ENCODE measurements at places on chromosomes 12 and 14.
A peak's percentile ranks its signal among the peaks of the same experiment; 100 is the strongest.

- peak; percentile 29 for DNase-seq
Measured at GRCh38 chr12:76303365-76303764, 44.9 kb downstream of the BBS10 start.

GRCh38 chr12:65597527-65597926, 226.8 kb upstream of the HMGA2 start:
- DNase-seq = no peak

DNA sequence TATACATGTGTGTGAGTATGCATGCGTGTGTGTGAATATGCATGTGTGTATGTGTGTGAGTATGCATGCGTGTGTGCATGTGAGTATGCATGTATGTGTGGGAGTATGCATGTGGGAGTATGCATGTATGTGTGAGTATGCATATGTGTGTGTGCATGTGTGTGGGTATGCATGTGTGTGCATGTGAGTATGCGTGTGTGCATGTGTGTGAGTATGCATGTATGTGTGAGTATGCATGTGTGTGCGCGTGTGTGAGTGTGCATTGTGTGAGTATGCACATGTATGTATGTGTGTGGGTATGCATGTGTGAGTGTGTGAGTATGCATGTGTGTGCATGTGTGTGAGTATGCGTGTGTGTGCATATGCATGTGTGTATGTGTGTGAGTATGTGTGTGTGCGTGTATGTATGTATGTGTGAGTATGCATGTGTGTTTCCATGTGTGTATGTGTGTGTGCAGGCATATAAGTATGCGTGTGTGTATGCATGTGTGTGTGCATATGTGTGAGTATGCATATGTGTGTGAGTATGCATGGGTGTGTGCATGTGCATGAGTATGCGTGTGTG, 97.9 kb upstream of the MED13L start:
- DNase-seq = no peak

DNA sequence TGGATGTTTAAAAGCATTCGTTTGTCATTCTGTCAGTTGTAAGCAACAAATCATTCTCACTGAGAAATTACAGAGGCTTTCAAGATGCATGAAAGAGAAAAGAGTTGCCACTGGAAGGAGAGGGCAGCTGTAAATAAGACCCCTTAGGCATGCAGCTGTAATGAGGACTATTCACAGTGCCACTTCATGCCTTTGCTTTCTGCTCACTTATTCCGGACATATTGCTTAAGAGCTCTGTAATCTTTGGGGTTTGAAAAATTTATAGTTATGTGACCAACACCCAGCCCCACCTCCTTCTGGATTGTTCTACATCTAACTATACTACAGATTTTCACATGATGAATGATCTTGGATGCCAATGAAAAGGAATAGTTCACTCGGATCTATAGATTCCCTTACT, 194.8 kb upstream of the DCN start:
- DNase-seq = no peak

- DNase-seq = no peak
Measured at GRCh38 chr12:92253301-92253700, 107.7 kb upstream of the BTG1 start.

DNA sequence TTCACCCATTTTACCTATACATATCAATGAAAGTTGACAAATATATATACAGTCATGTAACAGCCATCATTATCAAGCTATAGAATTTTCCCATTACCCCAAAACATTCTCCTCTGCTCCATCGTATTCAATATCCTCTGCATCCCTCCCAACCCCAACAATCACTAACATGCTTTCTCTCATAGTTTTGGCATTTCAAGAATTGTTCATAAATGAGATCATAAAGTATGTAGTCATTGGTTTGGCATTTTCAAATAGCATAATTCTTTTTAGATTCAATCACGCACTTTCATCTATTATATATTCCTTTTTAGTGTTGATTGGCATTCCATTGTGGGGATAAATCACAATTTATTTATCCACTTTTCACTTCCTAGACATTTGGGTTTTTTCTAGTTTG, 866.0 kb upstream of the TMEM132C start:
- DNase-seq = peak; percentile 87

DNA sequence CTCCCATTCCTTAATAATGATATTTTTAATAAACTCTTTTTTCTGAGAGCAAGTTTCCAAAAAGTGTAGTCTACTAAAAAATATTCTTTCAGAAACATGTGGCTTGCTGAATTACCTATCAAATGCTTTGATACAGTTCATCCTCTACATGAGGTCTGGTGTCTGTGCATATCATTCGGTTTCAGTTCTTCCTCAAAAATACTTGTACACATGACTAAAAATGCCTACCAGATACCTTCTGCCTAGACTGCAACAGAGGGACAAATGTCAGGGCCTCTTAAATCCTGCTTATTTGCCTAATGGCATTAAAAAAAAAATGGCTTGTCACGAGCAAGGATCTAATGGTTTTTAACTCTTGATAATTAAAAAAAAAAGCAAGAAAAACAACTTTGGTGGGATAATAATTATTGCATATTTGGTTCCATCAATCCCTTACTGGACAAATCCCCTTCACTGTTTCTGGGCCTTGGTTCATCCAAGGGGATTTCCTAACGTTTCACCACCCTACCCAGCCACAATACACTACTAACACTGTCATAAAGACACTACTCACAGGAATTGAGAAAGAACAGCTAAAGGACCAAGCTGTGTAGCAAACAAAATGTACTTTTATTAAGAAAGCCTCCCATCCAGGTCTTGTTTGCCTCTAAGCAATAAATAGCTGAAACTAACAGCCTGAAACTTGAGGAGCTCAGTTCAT, 45.7 kb downstream of the PARP11 start:
- no peak for DNase-seq

- no peak for DNase-seq
Measured at GRCh38 chr12:114450515-114451300, 44.8 kb upstream of the TBX5 start.

GRCh38 chr14:95388699-95389098, 69.0 kb upstream of the CLMN start:
- peak; percentile 50 for DNase-seq

DNA sequence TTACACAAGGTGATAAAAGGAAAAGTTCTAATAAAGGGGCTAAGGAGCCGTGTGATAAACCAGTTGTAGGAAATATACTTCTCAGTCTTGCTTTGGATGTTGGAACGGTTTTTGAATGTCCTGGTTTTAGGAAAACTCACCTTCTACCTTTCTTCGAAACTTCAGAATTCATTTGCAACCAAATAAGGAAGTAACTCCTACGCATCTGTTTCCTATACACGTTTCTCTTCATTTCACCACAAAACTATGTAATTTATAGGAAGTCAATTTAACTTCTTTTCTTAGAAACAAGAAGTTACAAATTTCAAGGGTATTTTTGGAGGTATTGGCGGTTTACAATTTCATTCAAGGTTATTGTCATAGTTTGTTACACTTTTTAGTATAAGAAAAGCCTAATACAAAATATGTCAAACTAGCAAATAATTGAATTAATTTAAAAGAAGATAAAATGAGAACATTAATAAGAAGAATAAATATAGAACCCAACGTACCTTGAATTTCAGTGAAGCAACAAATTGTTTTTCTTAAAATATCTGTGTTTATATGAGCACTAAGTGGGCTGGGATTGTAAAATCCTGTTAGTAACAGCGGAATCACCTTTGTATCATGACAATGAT, 33.2 kb upstream of the CD69 start:
- no peak for DNase-seq

DNA sequence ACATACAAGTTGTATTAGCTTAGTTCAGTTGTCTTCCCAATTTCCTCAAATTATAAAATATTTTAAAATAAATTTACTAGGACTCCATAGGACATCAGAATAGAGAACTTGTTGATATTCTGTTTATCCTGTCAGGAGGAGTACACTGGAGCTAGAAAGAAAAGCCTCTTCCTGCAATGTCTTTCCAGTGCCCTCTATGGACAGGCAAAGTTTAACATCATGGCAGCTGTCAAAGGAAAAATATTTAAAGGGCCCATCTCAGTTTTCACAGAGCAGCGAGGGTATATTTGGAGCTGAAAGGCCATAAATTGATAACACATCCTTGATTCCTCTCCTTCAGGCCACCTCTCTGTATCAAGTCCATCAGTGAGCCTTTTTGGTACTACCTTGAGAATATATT, 19.0 kb downstream of the DIP2B start:
- no peak for DNase-seq

DNA sequence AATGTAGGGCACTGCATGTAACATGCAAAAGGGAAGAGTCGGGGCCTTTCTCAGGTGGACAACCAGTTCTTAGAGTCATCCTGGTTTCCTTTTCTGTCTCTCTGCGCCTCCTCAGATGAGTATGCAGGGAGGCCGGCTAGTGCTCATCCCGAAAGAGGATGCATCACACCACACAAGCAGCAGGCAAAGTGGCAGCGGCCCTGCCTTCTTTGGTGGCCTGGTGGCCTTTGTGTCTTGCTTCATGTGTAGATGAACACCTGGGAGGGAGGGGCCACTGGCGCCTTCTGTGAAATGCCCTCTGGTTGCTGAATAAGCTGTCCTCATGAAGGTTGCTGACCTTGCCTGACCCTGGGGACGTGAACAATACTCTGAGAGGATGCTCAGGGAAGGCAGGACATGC, 18.0 kb downstream of the SLC24A4 start:
- DNase-seq = no peak

DNA sequence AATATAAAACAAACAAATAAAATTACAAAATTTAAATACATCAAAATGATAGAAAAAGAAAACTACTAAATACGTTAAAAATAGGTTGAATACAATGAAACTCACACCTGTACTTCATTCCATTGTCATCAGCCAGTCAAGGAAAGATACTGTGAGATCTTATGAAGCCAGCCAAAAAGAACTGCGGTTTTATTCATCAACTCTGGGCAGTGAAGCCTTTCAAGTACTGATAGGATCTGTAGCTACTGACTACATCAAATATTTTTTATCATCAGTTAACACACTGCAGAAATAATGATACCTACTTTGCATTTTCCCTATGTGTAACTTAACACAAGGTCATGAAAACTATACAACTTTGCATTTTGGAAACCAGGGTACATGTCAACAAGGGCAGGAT, 46.3 kb upstream of the FAR2 start:
- no peak for DNase-seq

- DNase-seq = no peak
Measured at GRCh38 chr14:88005050-88005481, at the start of gene GPR65. TSS of gene GPR65 (plus strand) at chr14:88005135. CDS start at chr14:88010848, 5,713 bp downstream.
